ENCODE measurements at places on chromosomes 4 and X. TPM values are rescaled to one million over a fixed set of nuclear protein-coding genes. Genes with fewer than 3 reads are reported as not detected.

DNA sequence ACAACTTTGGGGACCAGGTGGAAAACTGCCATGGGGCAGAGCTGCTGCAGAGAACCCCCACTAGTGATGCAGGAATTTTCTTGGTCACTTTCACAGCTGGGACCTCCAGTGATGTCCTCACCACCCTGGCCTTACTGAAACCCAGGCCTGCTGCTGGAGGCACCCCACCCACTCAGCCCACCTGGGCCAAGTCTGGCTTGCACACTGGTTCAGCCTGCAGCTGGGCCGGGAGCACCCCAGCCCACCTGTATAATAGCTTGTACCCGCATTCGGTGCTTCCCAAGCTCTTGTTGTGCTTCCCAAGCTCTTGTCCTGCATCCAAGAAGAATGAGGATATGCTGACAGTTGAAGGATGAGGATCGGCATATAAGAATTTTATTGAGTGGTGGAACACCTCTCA is 86.4 kb upstream of the ZMAT1 start:
- H3K27me3 ChIP-seq, result no peaks in the 10 kb centered on the region
- no peak overlapping the region for H3K4me3 ChIP-seq
- no peaks in the 10 kb centered on the region for H3K36me3 ChIP-seq
- H3K4me1 ChIP-seq, result no peaks in the 10 kb centered on the region
- DNase-seq, result no peak
- no peak overlapping the region for H3K27ac ChIP-seq

- H3K27ac ChIP-seq, result no peak overlapping the region
- H3K36me3 ChIP-seq, result no peaks in the 10 kb centered on the region
- no peaks in the 10 kb centered on the region for H3K27me3 ChIP-seq
- peaks cover 10% of the 10 kb centered on the region for H3K4me1 ChIP-seq
These were observed 24.3 kb upstream of the SRD5A3 start for GRCh38 chr4:55321707-55322264.

GRCh38 chr4:128716338-128716737 is 93.2 kb upstream of the JADE1 start:
- peak overlapping the region; percentile 62 for H3K27ac ChIP-seq
- peaks cover 10% of the 10 kb centered on the region for H3K4me1 ChIP-seq
- H3K36me3 ChIP-seq, result no peaks in the 10 kb centered on the region
- H3K27me3 ChIP-seq, result no peaks in the 10 kb centered on the region
- no peak for DNase-seq

GRCh38 chr4:8613421-8614364 is 21.1 kb downstream of the CPZ start:
- H3K4me1 ChIP-seq, result no peaks in the 10 kb centered on the region
- H3K27ac ChIP-seq, result no peak overlapping the region
- no peak for DNase-seq
- H3K36me3 ChIP-seq, result no peaks in the 10 kb centered on the region

GRCh38 chrX:10620121-10620699 is at the start of gene MID1:
TSS of gene MID1 (minus strand) at chrX:10620585. CDS start at chrX:10567547, 53,038 bp downstream.
- no peaks in the 10 kb centered on the region for H3K27me3 ChIP-seq
- no peaks in the 10 kb centered on the region for H3K36me3 ChIP-seq
- no peak for DNase-seq

- no peak overlapping the region for H3K27ac ChIP-seq
- no peaks in the 10 kb centered on the region for H3K36me3 ChIP-seq
- peaks cover 16% of the 10 kb centered on the region for H3K4me1 ChIP-seq
- DNase-seq, result no peak
These were observed 37.1 kb upstream of the SETD7 start for GRCh38 chr4:139593091-139593564.

PPP1R3F gene
- total RNA-seq, result 18.9 TPM

CT45A2 gene
- total RNA-seq, result not detected

DDX53 gene
- total RNA-seq, result not detected

MAGEA9B gene
- total RNA-seq, result not detected

XAGE2 gene
- total RNA-seq, result not detected

AMTN gene
- not detected for total RNA-seq
